ENCODE measurements at places on chromosomes 16 and 17. TPM values are rescaled to one million over a fixed set of nuclear protein-coding genes. Genes with fewer than 3 reads are reported as not detected.

- H3K27ac ChIP-seq = no peak overlapping the region
- H3K4me1 ChIP-seq = peaks cover 3% of the 10 kb centered on the region
- DNase-seq = no peak
- no peaks in the 10 kb centered on the region for H3K36me3 ChIP-seq
- no peak overlapping the region for H3K4me3 ChIP-seq
These were observed 104.2 kb downstream of the CDK5R1 start for GRCh38 chr17:32590974-32591373.

DNA sequence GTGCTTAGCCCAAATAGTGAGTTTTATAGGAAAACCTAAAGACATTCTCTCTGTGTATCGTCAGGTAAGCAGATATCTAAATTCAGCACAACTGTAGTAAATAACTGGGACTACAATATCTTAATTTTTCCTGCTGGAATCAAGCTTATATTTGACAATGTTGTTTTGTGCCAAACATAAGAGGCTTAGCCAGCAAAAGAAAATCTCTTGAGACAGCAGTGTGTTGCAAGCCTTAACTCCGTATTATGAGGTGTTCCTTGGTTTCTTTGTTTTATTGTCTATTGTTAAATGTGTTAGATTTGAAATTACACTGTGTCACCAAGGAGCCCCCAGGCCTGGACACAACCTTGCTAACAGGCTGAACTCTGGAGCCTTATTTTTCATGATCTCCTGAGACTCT, 1570.6 kb upstream of the GOT2 start:
- H3K36me3 ChIP-seq = peaks cover 5% of the 10 kb centered on the region
- no peaks in the 10 kb centered on the region for H3K27me3 ChIP-seq
- H3K27ac ChIP-seq = no peak overlapping the region
- H3K4me1 ChIP-seq = 0 out of 2 replicates have a peak, but pooled peaks cover under 1% of the 10 kb centered on the region
- no peak for DNase-seq

GRCh38 chr16:74565378-74565777, 41.5 kb downstream of the GLG1 start:
- H3K27me3 ChIP-seq = no peaks in the 10 kb centered on the region
- peaks cover 26% of the 10 kb centered on the region for H3K4me1 ChIP-seq
- H3K36me3 ChIP-seq = no peaks in the 10 kb centered on the region

DNA sequence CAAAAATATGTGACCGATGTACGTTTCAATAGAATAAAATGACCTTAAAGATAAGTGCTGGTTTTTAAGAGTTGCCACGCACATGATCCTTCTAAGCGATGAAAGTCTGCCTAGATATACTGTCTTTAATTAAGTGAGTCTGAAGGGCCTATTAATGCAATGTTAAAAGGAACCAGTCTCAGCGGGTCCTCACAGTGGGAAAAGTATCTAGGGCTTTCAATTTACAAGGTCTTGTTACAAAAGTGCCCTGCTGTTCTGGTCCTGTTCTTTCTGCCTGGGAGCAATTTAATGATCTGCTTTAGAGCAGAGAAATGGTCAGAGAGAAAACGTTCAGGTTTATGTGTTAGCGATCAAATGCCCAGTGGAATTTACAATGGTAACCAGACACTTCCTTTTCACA, 864.0 kb downstream of the KCNJ2 start:
- H3K27ac ChIP-seq = no peak overlapping the region
- H3K4me1 ChIP-seq = peaks cover 20% of the 10 kb centered on the region
- H3K27me3 ChIP-seq = no peaks in the 10 kb centered on the region
- H3K4me3 ChIP-seq = peak overlapping the region; percentile 23

DNA sequence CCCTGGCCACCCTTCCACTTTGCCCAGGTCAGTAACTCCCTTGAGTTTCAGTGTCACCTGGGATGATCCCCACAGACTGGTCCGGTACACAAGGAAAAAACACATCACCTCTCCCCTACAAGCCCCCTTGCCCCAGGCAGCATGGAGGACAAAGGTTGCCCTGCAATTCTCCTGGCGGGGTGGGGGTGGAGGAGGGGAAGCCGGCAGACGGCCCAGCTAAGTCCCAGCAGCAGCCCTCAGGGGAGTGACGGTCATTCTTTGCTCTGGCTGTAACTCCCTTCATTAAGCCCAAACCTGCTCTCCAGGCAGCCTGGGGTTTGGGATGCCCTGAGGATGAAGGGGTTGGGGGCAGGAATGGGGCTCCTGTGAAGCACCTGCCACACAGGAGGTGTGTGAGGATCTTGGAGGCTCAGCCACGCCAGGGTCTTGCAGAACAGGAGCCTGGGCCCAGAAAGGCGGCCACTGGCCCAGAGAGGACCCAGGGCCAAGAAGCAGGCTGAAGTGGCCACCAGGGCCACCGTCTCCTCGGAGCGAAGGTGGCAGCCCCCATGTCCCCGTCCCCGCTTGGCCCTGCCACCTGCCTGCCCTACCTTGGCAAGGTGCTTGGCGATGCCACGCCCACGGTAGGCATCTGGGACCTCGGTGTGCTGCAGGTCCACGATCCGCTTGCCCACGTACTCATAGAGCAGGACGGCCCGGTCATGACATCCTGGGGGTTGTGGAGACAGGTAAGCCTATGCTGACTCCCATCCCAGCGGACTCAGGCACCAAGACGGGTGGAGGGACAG, 9.5 kb downstream of the NATD1 start:
- DNase-seq = no peak
- no peaks in the 10 kb centered on the region for H3K36me3 ChIP-seq
- H3K4me3 ChIP-seq = no peak overlapping the region
- H3K4me1 ChIP-seq = peaks cover 29% of the 10 kb centered on the region
- H3K27ac ChIP-seq = no peak overlapping the region

- peaks cover 9% of the 10 kb centered on the region for H3K4me1 ChIP-seq
- H3K36me3 ChIP-seq = no peaks in the 10 kb centered on the region
- H3K27ac ChIP-seq = no peak overlapping the region
- DNase-seq = no peak
- no peak overlapping the region for H3K4me3 ChIP-seq
- H3K27me3 ChIP-seq = no peaks in the 10 kb centered on the region
These were observed 392.1 kb upstream of the CCL2 start for GRCh38 chr17:33862772-33863602.

DNA sequence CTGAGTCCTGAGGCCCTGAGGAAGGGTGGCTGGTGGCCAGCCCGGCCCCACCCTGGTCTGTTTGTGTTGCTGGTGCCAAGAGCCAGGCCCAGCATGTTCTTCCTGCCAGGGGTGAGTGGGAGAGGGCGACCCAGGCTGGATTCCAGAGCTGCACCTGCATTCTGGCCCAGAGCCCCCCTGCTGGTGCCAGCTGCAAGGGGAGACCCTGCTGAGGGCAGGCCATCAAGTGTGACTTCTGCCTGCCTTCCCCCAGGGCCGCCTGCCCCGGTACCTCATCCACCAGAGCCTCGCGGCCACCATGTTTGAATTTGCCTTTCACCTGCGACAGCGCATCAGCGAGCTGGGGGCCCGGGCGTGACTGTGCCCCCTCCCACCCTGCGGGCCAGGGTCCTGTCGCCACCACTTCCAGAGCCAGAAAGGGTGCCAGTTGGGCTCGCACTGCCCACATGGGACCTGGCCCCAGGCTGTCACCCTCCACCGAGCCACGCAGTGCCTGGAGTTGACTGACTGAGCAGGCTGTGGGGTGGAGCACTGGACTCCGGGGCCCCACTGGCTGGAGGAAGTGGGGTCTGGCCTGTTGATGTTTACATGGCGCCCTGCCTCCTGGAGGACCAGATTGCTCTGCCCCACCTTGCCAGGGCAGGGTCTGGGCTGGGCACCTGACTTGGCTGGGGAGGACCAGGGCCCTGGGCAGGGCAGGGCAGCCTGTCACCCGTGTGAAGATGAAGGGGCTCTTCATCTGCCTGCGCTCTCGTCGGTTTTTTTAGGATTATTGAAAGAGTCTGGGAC, 2.4 kb upstream of the TCAP start:
- H3K27me3 ChIP-seq = peaks cover 21% of the 10 kb centered on the region
- no peak overlapping the region for H3K4me3 ChIP-seq
- H3K4me1 ChIP-seq = peaks cover 46% of the 10 kb centered on the region
- peaks cover 12% of the 10 kb centered on the region for H3K36me3 ChIP-seq
- H3K27ac ChIP-seq = no peak overlapping the region
- DNase-seq = peak; percentile 36

- H3K27me3 ChIP-seq = peaks cover 23% of the 10 kb centered on the region
- peaks cover 8% of the 10 kb centered on the region for H3K4me1 ChIP-seq
- no peak overlapping the region for H3K27ac ChIP-seq
These were observed 104.6 kb downstream of the SEC14L1 start for GRCh38 chr17:77245162-77245926.

DNA sequence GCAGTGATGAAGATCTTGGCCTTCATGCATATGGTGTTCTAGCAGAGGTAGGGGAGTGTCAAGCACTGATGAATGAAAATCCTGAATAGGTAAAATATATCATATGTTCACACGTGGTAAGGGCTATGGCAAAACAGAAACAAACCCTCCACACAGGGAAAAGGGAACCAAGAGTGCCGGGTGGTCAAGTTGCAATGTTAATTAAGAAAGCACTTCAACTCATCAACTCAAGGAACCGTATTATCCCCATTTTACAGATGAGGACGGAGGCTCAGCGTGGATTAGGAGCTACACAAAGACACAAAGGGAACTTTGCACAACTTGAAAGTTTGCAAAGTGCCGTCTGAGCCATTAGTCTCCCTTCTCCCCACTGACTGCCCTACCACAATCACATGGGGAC, 28.1 kb upstream of the MEOX1 start:
- no peaks in the 10 kb centered on the region for H3K36me3 ChIP-seq
- H3K27ac ChIP-seq = no peak overlapping the region
- H3K4me1 ChIP-seq = peaks cover 11% of the 10 kb centered on the region

- H3K27ac ChIP-seq = no peak overlapping the region
- no peak for DNase-seq
- no peak overlapping the region for H3K4me3 ChIP-seq
- H3K36me3 ChIP-seq = no peaks in the 10 kb centered on the region
These were observed 72.1 kb upstream of the LYRM9 start for GRCh38 chr17:27965224-27965623.

GRCh38 chr16:2428051-2428783, 1.0 kb upstream of the CCNF start:
- peaks cover 23% of the 10 kb centered on the region for H3K4me1 ChIP-seq
- peaks cover 11% of the 10 kb centered on the region for H3K27me3 ChIP-seq
- H3K36me3 ChIP-seq = peaks cover 24% of the 10 kb centered on the region
- peak overlapping the region; percentile 80 for H3K4me3 ChIP-seq
- H3K27ac ChIP-seq = peak overlapping the region; percentile 32

DNA sequence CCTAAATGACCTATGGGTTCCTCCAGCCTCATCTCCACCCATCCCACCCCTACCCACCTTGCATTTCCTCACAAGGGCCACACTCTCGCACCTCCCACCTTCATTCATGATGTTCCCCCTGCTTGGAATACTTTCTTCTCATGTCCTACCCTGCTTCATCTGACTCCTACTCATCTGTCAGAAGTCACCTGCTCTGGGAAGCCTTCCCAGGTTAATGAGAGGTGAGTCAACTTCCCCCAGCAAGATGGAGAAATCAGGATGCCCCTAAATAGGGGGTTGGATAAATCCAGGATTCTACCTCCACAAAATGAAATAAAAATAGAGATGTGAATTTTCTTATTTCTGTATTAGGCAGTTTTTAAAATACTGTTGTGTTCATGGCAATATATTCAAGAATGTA, 51.0 kb upstream of the WSB1 start:
- H3K27ac ChIP-seq = no peak overlapping the region
- no peak overlapping the region for H3K4me3 ChIP-seq
- H3K27me3 ChIP-seq = no peaks in the 10 kb centered on the region

GRCh38 chr16:17224350-17224749, 246.4 kb downstream of the XYLT1 start:
- no peaks in the 10 kb centered on the region for H3K27me3 ChIP-seq
- H3K4me1 ChIP-seq = peaks cover 20% of the 10 kb centered on the region
- H3K36me3 ChIP-seq = no peaks in the 10 kb centered on the region
- DNase-seq = no peak
- H3K27ac ChIP-seq = no peak overlapping the region
- H3K4me3 ChIP-seq = no peak overlapping the region

GRCh38 chr17:65000798-65001197, 55.7 kb downstream of the GNA13 start:
- H3K36me3 ChIP-seq = no peaks in the 10 kb centered on the region
- peaks cover 6% of the 10 kb centered on the region for H3K4me1 ChIP-seq
- no peak overlapping the region for H3K4me3 ChIP-seq
- no peak overlapping the region for H3K27ac ChIP-seq
- H3K27me3 ChIP-seq = no peaks in the 10 kb centered on the region
- no peak for DNase-seq

GRCh38 chr17:68783861-68784260, 171.3 kb downstream of the ABCA8 start:
- no peaks in the 10 kb centered on the region for H3K4me1 ChIP-seq
- peaks cover 10% of the 10 kb centered on the region for H3K36me3 ChIP-seq
- no peak overlapping the region for H3K4me3 ChIP-seq
- no peak overlapping the region for H3K27ac ChIP-seq
- H3K27me3 ChIP-seq = no peaks in the 10 kb centered on the region

- DNase-seq = no peak
- peaks cover 33% of the 10 kb centered on the region for H3K4me1 ChIP-seq
- peaks cover 4% of the 10 kb centered on the region for H3K36me3 ChIP-seq
- peaks cover 3% of the 10 kb centered on the region for H3K27me3 ChIP-seq
- no peak overlapping the region for H3K4me3 ChIP-seq
- H3K27ac ChIP-seq = peak overlapping the region; percentile 49
These were observed 27.5 kb downstream of the KIFC3 start for GRCh38 chr16:57774705-57775285.

GRCh38 chr16:47069841-47070584, 73.7 kb downstream of the NETO2 start:
- no peak for DNase-seq
- peaks cover 8% of the 10 kb centered on the region for H3K4me1 ChIP-seq
- 0 out of 2 replicates have a peak overlapping the region, but pooled peaks have one; percentile 31 for H3K27ac ChIP-seq

- DNase-seq = no peak
- H3K36me3 ChIP-seq = peaks cover 28% of the 10 kb centered on the region
- no peak overlapping the region for H3K27ac ChIP-seq
- H3K4me3 ChIP-seq = no peak overlapping the region
- peaks cover 3% of the 10 kb centered on the region for H3K27me3 ChIP-seq
These were observed 37.4 kb downstream of the SHISA6 start for GRCh38 chr17:11278186-11278991.

- H3K27me3 ChIP-seq = peaks cover 31% of the 10 kb centered on the region
- peaks cover 57% of the 10 kb centered on the region for H3K4me1 ChIP-seq
- H3K36me3 ChIP-seq = no peaks in the 10 kb centered on the region
- no peak for DNase-seq
- no peak overlapping the region for H3K4me3 ChIP-seq
- no peak overlapping the region for H3K27ac ChIP-seq
These were observed 24.8 kb upstream of the ASGR2 start for GRCh38 chr17:7139400-7139799.

GSG1L gene
- total RNA-seq = 0.28 TPM

USP22 gene
- total RNA-seq = 278 TPM

WSCD1 gene
- 57.5 TPM for total RNA-seq

NT5M gene
- total RNA-seq = 10.8 TPM

ARL4D gene
- 13.4 TPM for total RNA-seq
